ENCODE measurements at places on chromosomes 1 and 21.

DNA sequence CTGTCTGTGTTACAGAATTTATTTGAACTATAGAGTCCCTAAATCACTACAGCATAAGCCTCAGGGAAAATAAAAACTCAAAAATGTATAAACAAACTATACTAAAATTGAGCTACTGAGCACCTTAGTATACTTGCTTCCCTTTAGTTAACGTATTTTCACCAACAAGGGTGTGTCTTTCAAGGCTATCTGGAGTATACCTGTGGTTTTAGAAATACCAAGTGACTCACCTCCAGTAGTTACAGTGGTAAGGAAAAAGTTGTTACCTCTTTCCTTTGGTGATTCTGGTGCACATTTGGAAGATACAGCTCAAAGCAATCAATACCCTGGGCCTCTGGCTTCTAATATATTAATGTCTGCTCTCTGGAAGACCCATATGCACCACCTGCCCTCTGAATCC, 68.0 kb upstream of the C1orf105 start:
- no peak for DNase-seq

- DNase-seq = no peak
These were observed 96.6 kb downstream of the FGGY start for GRCh38 chr1:59393211-59394180.

DNA sequence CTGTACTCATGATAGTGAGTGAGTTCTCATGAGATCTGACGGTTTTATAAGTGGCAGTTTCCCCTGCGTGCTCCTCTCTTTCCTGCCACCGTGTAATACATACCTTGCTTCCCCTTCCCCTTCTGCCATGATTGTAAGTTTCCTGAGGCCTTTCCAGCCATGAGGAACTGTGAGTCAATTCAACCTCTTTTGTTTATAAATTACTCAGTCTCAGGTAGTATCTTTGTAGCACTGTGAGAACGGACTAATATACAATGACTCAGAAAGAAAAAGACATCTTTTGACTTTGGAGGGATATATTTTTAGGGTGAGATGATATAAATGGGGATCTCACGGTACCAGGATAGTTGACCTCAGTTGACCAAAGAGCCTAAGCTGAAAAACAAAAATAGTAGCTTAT, 74.7 kb upstream of the BACH1 start:
- DNase-seq = no peak

- DNase-seq = no peak
These were observed 355.2 kb upstream of the GREM2 start for GRCh38 chr1:240967070-240967724.

DNA sequence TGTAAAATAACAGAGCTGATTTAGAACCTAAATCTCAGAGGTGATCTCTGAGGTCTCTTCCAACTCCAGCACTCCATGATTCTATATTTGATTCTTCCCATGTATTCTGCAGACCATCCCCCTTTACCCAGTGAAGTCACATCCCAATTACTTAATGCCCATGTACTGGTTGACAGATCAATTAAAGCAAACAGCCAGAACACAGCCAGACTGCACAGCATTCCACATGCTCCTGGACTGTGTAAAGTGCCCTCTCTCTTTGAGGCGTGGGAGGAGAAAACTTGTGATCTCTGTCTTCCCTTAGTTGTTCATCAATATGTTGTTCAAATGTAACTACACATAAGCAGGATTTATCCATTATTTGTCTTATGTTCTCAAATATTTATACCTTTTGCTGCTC, 18.1 kb downstream of the NOS1AP start:
- no peak for DNase-seq

DNA sequence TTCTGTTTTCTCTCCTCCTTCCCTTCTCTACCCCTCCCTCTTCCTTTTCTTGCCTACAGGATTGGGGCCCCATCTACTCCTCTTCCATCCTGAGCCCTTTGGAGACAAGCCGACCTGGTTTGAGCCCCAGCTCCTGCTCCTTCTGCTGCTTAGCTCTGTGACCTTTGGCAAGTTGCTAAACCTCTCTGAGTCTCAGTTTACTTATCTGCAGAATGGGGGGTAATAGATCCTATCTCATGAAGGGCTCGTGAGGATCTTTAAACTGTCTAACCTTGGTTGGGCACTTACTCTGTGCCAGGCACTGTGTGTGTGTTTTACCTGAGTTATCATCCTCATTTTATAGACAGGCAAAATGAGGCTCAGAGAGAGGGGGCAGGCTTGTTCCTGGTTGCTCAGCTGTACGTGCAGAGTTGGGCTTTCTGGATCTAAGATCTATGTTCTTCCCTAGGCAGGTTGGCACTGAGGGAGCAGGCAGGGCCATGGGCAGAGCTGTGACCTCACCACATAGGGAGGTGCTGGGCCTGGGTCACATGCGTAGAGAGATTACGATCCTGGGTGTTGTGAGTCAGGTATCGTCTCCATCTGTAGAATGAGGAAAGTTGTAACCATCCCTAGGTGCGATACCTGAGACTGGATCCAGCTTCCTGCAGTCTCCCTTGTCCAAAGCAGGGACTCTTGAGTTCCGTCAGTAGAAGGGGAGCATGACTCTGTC, 58.5 kb downstream of the FOXO6 start:
- no peak for DNase-seq

Measured in stimulated activated CD8-positive, alpha-beta memory T cell treated with anti-CD3 and anti-CD28 coated beads, Interleukin-7, amount 100 ng/mL, for 4 hours (primary cell).